ENCODE measurements at places on chromosomes 2 and 18. TPM values are rescaled to one million over a fixed set of nuclear protein-coding genes. Genes with fewer than 3 reads are reported as not detected.

The MRPL19 gene
- 46.9 TPM for total RNA-seq

The GNLY gene
- total RNA-seq: 2.3 TPM

The FAM237A gene
- total RNA-seq: 1.9 TPM

The DYNAP gene
- not detected for total RNA-seq

The TCF4 gene
- 69.9 TPM for total RNA-seq

Data from cardiac septum (tissue), 1 donor.